ENCODE measurements at places on chromosomes 6 and 20. TPM values are rescaled to one million over a fixed set of nuclear protein-coding genes. Genes with fewer than 3 reads are reported as not detected.

- H3K36me3 ChIP-seq = peaks cover 9% of the 10 kb centered on the region
- H3K27ac ChIP-seq = no peak overlapping the region
- no peak for DNase-seq
- no peaks in the 10 kb centered on the region for H3K4me1 ChIP-seq
- H3K4me3 ChIP-seq = no peak overlapping the region
- H3K27me3 ChIP-seq = no peaks in the 10 kb centered on the region
Observed at GRCh38 chr20:47243532-47244305, 112.8 kb downstream of the ZMYND8 start.

The COL21A1 gene
- total RNA-seq = 2.9 TPM

The MEP1A gene
- 1.3 TPM for total RNA-seq

GRCh38 chr6:28884423-28885131 is 39.2 kb downstream of the TRIM27 start:
- no peak overlapping the region for H3K27ac ChIP-seq
- H3K4me3 ChIP-seq = peak overlapping the region; percentile 44
- H3K4me1 ChIP-seq = no peaks in the 10 kb centered on the region
- peaks cover 5% of the 10 kb centered on the region for H3K27me3 ChIP-seq

- no peak overlapping the region for H3K4me3 ChIP-seq
- H3K27ac ChIP-seq = no peak overlapping the region
- no peaks in the 10 kb centered on the region for H3K4me1 ChIP-seq
Observed at GRCh38 chr20:16530201-16530681, 43.0 kb downstream of the KIF16B start.

GRCh38 chr6:152026291-152026690 is 218.8 kb downstream of the ESR1 start:
- H3K27me3 ChIP-seq = no peaks in the 10 kb centered on the region
- no peaks in the 10 kb centered on the region for H3K36me3 ChIP-seq
- no peak overlapping the region for H3K27ac ChIP-seq
- H3K4me3 ChIP-seq = no peak overlapping the region
- no peak for DNase-seq
- H3K4me1 ChIP-seq = no peaks in the 10 kb centered on the region

DNA sequence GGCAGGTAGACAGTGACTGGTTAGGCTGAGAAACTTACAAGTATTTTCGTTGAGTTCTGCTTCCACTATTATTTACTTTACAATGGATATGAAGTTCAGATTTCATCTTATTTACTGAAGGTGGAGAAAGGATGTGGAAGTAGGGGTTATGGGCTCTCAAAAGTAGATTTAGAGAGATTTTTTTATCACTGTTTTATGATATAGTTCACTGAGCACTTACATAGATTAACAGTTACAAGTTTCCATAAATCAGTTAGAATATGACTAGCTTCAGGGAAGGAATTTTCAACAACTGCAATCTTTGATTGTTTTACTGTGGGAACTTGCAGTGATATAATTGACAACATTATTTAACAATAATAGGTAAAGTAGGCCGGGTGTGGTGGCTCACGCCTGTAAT is 7.2 kb upstream of the TRMT11 start:
- DNase-seq = no peak
- peaks cover 5% of the 10 kb centered on the region for H3K36me3 ChIP-seq
- H3K4me3 ChIP-seq = no peak overlapping the region
- H3K27ac ChIP-seq = no peak overlapping the region

GRCh38 chr6:12318749-12319148 is 28.6 kb downstream of the EDN1 start:
- no peaks in the 10 kb centered on the region for H3K27me3 ChIP-seq
- no peaks in the 10 kb centered on the region for H3K4me1 ChIP-seq
- no peak for DNase-seq
- H3K4me3 ChIP-seq = no peak overlapping the region

- DNase-seq = no peak
- no peak overlapping the region for H3K27ac ChIP-seq
- H3K4me1 ChIP-seq = peaks cover 6% of the 10 kb centered on the region
- H3K27me3 ChIP-seq = no peaks in the 10 kb centered on the region
Observed at GRCh38 chr6:33211666-33212422, 3.5 kb downstream of the RING1 start.

GRCh38 chr6:129184324-129184723 is 301.4 kb downstream of the LAMA2 start:
- no peak overlapping the region for H3K4me3 ChIP-seq
- no peaks in the 10 kb centered on the region for H3K36me3 ChIP-seq
- no peak overlapping the region for H3K27ac ChIP-seq
- no peaks in the 10 kb centered on the region for H3K4me1 ChIP-seq
- H3K27me3 ChIP-seq = no peaks in the 10 kb centered on the region
- no peak for DNase-seq

DNA sequence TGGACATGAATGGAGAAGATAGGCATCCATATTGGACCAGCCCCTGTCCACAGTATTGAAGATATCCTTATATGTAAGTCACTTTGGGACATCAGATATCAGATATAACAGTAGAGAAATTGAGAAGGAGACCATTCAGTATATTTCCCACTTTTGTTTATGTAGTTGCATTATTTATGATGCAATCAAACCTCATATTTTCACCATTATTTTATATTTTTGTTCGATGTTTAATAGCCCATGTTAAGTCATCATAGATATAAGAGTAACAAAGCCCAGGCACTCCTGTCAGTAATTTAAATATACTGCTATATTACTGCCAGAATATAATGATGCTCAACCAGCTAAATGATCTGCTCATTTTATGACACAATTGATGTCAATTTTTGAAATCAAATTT is 744.5 kb upstream of the EPHA7 start:
- no peaks in the 10 kb centered on the region for H3K27me3 ChIP-seq
- no peak overlapping the region for H3K27ac ChIP-seq
- H3K36me3 ChIP-seq = no peaks in the 10 kb centered on the region
- no peak overlapping the region for H3K4me3 ChIP-seq

- H3K27ac ChIP-seq = no peak overlapping the region
- H3K27me3 ChIP-seq = no peaks in the 10 kb centered on the region
- no peak overlapping the region for H3K4me3 ChIP-seq
Observed at GRCh38 chr6:154986787-154987235, 8.3 kb upstream of the TIAM2 start.

DNA sequence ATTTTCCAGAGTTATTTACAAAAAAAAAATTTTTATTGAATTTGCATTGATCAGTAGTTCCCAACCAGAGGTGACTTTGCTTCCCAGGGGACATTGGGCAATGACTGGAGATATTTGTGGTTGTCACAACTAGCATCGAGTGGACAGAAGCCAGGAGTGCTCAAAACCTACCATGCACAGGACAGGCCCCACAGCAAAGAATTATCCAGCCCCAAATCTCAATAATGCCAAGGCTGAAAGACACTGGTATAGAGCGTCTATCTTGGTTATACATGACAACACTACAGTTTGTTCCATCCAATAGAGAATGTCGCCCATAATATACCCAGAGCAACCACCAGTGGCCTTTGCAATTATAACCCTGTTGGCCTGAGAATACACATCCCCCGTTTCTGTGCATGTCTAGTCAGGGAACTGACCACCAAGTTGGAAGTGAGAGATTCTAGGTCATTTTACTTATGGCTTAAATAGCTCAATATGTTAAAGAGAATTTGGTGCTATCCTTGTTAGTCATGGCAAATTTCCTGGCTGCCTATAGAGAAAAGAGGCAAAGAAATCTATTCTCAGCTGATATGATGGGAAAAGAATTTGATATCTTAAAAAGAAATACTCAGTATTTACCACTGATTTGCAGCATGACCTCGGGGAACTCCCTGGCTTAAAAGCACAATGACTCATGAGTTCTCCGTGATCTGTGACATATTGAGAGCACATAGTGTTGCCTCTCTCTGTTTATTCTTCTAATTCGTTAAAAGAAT is 76.0 kb upstream of the ADTRP start:
- no peak for DNase-seq
- no peaks in the 10 kb centered on the region for H3K36me3 ChIP-seq
- H3K27ac ChIP-seq = no peak overlapping the region
- no peaks in the 10 kb centered on the region for H3K4me1 ChIP-seq
- no peaks in the 10 kb centered on the region for H3K27me3 ChIP-seq

- H3K27ac ChIP-seq = no peak overlapping the region
- H3K4me1 ChIP-seq = no peaks in the 10 kb centered on the region
- DNase-seq = no peak
- H3K27me3 ChIP-seq = no peaks in the 10 kb centered on the region
- no peaks in the 10 kb centered on the region for H3K36me3 ChIP-seq
- no peak overlapping the region for H3K4me3 ChIP-seq
Observed at GRCh38 chr6:124769811-124770544, 192.3 kb upstream of the RNF217 start.

DNA sequence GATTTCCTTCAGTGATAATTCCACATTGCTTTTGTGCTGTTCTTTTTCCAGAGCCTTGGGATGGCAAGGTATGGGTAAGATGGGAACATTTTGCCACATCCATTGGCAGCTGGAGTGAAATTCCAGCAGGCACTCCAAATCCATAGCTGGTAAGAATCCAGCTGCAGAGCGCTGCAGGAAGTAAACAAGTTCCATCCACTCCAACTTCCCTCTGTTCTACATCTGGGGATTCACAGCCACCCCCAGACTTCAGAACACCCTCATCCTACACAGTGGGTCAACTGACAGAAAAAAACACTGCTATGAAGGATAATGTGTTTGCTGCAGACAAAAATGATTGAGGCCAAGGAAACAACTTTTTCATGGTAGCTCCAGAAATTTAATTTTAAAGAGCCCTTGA is 747.8 kb downstream of the MAFB start:
- DNase-seq = no peak
- H3K4me3 ChIP-seq = no peak overlapping the region

GRCh38 chr6:30963641-30964040 is 19.9 kb upstream of the MUC21 start:
- no peaks in the 10 kb centered on the region for H3K4me1 ChIP-seq
- no peak for DNase-seq
- H3K36me3 ChIP-seq = no peaks in the 10 kb centered on the region
- no peak overlapping the region for H3K27ac ChIP-seq
- no peak overlapping the region for H3K4me3 ChIP-seq

GRCh38 chr6:40342723-40343122 is 244.4 kb downstream of the LRFN2 start:
- no peak for DNase-seq
- H3K36me3 ChIP-seq = no peaks in the 10 kb centered on the region
- H3K27ac ChIP-seq = no peak overlapping the region
- no peak overlapping the region for H3K4me3 ChIP-seq
- H3K27me3 ChIP-seq = no peaks in the 10 kb centered on the region

The MYBL2 gene
- total RNA-seq = not detected

The GPX5 gene
- not detected for total RNA-seq

The HLA-DQB2 gene
- 1.3 TPM for total RNA-seq

The MEI4 gene
- total RNA-seq = not detected

The BTNL2 gene
- total RNA-seq = not detected

The POU3F2 gene
- not detected for total RNA-seq

GRCh38 chr6:26312501-26313397 is 52.2 kb upstream of the BTN3A2 start:
- peak overlapping the region; percentile 85 for H3K27ac ChIP-seq
- peak overlapping the region; percentile 32 for H3K4me3 ChIP-seq
- peaks cover 6% of the 10 kb centered on the region for H3K27me3 ChIP-seq
- H3K36me3 ChIP-seq = no peaks in the 10 kb centered on the region
- peak; percentile 80 for DNase-seq

GRCh38 chr20:53878262-53879047 is 191.9 kb downstream of the BCAS1 start:
- no peaks in the 10 kb centered on the region for H3K4me1 ChIP-seq
- no peak for DNase-seq
- no peaks in the 10 kb centered on the region for H3K36me3 ChIP-seq
- no peaks in the 10 kb centered on the region for H3K27me3 ChIP-seq

GRCh38 chr6:31621991-31622390 is 1.5 kb downstream of the PRRC2A start:
- no peak for DNase-seq
- no peaks in the 10 kb centered on the region for H3K27me3 ChIP-seq
- peak overlapping the region; percentile 99 for H3K27ac ChIP-seq

DNA sequence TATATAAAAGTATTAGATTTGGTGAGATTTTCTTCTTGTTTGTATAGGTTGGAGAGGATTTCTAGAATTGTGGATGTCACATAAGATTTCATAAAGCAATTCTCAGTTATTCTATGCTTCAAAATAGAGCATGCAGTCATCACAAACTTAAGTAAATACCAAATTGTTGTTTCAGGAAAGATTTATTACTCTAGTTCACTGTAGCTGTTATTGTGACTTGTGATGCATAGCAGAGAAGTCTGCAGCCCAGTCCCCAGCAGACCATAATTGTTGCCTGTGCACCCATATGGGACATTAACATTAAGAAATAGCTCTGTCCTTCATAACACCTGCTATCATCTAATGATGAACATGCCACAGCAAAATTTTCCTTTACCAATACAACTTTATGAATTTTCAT is 228.0 kb upstream of the FAM83B start:
- no peak for DNase-seq
- H3K4me1 ChIP-seq = no peaks in the 10 kb centered on the region
- H3K36me3 ChIP-seq = no peaks in the 10 kb centered on the region
- H3K27ac ChIP-seq = no peak overlapping the region
- H3K4me3 ChIP-seq = no peak overlapping the region
- H3K27me3 ChIP-seq = no peaks in the 10 kb centered on the region

The SH3BGRL2 gene
- total RNA-seq = 31.8 TPM

GRCh38 chr6:140670021-140670420 is 1295.6 kb upstream of the CITED2 start:
- no peaks in the 10 kb centered on the region for H3K27me3 ChIP-seq
- no peak for DNase-seq
- no peaks in the 10 kb centered on the region for H3K36me3 ChIP-seq
- H3K4me3 ChIP-seq = no peak overlapping the region

The SLC23A2 gene
- total RNA-seq = 18.6 TPM

The TMEM217 gene
- not detected for total RNA-seq

DNA sequence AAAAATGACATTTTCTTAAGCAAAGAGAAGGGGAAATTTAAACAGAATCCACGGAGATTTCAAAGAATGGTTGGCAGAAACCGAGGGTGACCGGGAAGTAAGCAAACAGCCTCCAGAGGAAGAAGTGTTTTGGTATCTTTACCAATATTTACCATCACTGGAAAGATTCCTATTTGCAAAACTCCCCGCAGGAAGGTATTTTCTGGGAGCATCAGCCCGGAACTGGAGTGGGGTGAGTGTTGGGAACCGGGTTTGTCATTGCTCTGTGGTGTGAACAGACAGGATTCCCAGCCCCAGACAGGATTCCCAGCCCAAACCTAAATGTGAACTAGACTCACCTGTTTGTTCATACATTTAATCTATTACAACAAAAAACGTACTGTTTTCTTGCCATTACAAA is 19.2 kb upstream of the DACT2 start:
- DNase-seq = no peak
- H3K4me3 ChIP-seq = no peak overlapping the region

GRCh38 chr6:45613656-45614055 is 235.9 kb upstream of the SUPT3H start:
- H3K27ac ChIP-seq = peak overlapping the region; percentile 32
- peaks cover 4% of the 10 kb centered on the region for H3K4me1 ChIP-seq
- DNase-seq = peak; percentile 49
- no peaks in the 10 kb centered on the region for H3K27me3 ChIP-seq
- no peak overlapping the region for H3K4me3 ChIP-seq
- H3K36me3 ChIP-seq = no peaks in the 10 kb centered on the region

GRCh38 chr20:23156842-23157423 is 70.8 kb upstream of the CD93 start:
- no peak overlapping the region for H3K4me3 ChIP-seq
- DNase-seq = no peak
- no peaks in the 10 kb centered on the region for H3K4me1 ChIP-seq
- no peaks in the 10 kb centered on the region for H3K36me3 ChIP-seq

- H3K27ac ChIP-seq = no peak overlapping the region
- no peak for DNase-seq
- H3K4me3 ChIP-seq = no peak overlapping the region
- H3K4me1 ChIP-seq = no peaks in the 10 kb centered on the region
Observed at GRCh38 chr6:120876424-120876823, 457.9 kb downstream of the TBC1D32 start.

- H3K4me3 ChIP-seq = no peak overlapping the region
- peaks cover 3% of the 10 kb centered on the region for H3K4me1 ChIP-seq
- H3K27ac ChIP-seq = no peak overlapping the region
- no peaks in the 10 kb centered on the region for H3K27me3 ChIP-seq
- DNase-seq = no peak
Observed at GRCh38 chr6:37048851-37049757, 43.6 kb downstream of the FGD2 start.

All from breast epithelium (tissue), 4 donors.